ENCODE measurements at places on chromosomes 7 and 10. TPM values are rescaled to one million over a fixed set of nuclear protein-coding genes. Genes with fewer than 3 reads are reported as not detected.

CALML3 gene
- total RNA-seq: not detected

ERVW-1 gene
- total RNA-seq: not detected

FZD8 gene
- total RNA-seq: 0.85 TPM

GIMAP6 gene
- 100 TPM for total RNA-seq

BTAF1 gene
- 80.7 TPM for total RNA-seq

TFEC gene
- total RNA-seq: 0.92 TPM

C10orf88 gene
- 7.2 TPM for total RNA-seq

GPR146 gene
- 2.3 TPM for total RNA-seq

CDHR1 gene
- total RNA-seq: 4.0 TPM

LLCFC1 gene
- not detected for total RNA-seq

ADAM22 gene
- total RNA-seq: 5.4 TPM

NPC1L1 gene
- total RNA-seq: 0.10 TPM

TRAPPC14 gene
- total RNA-seq: 55.1 TPM

OGDH gene
- total RNA-seq: 81.4 TPM

FKBP6 gene
- total RNA-seq: not detected

ATP5MK gene
- 157 TPM for total RNA-seq

NKX1-2 gene
- total RNA-seq: not detected

PDE1C gene
- not detected for total RNA-seq

FERD3L gene
- not detected for total RNA-seq

NYAP1 gene
- total RNA-seq: 0.13 TPM

SFMBT2 gene
- total RNA-seq: 52.2 TPM

SMKR1 gene
- total RNA-seq: 9.7 TPM

ABHD11 gene
- 23.7 TPM for total RNA-seq

H2BK1 gene
- not detected for total RNA-seq

GRB10 gene
- 24.4 TPM for total RNA-seq

SRRM3 gene
- total RNA-seq: not detected

DDC gene
- total RNA-seq: not detected

NME8 gene
- total RNA-seq: 27.1 TPM

KNDC1 gene
- total RNA-seq: 5.9 TPM

KCTD7 gene
- total RNA-seq: 29.3 TPM

CADPS2 gene
- total RNA-seq: not detected

BCCIP gene
- total RNA-seq: 39.3 TPM

ACSM6 gene
- total RNA-seq: not detected

ANKRD30A gene
- not detected for total RNA-seq

SORBS1 gene
- 5.4 TPM for total RNA-seq

AGAP9 gene
- total RNA-seq: 11.1 TPM

PTPN20 gene
- total RNA-seq: 0.78 TPM

ZP3 gene
- total RNA-seq: 6.1 TPM

TRIL gene
- total RNA-seq: not detected

IL6 gene
- 1.3 TPM for total RNA-seq

LRRD1 gene
- total RNA-seq: not detected

RELN gene
- not detected for total RNA-seq

MKI67 gene
- total RNA-seq: 10.0 TPM

MMP21 gene
- 0.85 TPM for total RNA-seq

AHCYL2 gene
- total RNA-seq: 14.5 TPM

PCDH15 gene
- total RNA-seq: not detected

SMIM30 gene
- 5.5 TPM for total RNA-seq

HTR7 gene
- total RNA-seq: not detected

GOLGA7B gene
- 4.1 TPM for total RNA-seq

TMEM270 gene
- not detected for total RNA-seq

CNTNAP2 gene
- total RNA-seq: 0.18 TPM

BLVRA gene
- 20.9 TPM for total RNA-seq

VPS41 gene
- 67.3 TPM for total RNA-seq

NUPR2 gene
- not detected for total RNA-seq

ASB15 gene
- total RNA-seq: not detected
